ENCODE measurements at places on chromosomes 1 and 21.
A peak's percentile ranks its signal among the peaks of the same experiment; 100 is the strongest.

- DNase-seq = peak; percentile 54
Measured at GRCh38 chr1:21651214-21652042, 17.7 kb downstream of the RAP1GAP start.

DNA sequence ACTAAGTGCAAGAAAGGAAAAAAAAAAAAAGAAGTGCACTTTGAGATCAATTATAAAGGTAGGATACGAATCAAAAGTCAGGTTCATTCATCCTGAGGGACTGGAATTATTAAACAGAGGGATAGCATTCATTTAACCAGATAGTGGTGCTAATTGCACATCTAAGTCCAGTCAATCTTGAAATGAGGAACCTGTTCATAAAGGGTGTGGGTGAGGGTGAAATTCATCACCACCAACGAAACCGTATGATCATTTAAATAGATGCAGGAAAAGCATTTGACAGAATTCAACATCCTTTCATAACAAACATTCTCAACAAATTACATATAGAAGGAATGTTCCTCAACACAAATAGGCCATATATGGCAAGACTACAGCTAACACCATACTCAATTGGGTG lies 5.6 kb downstream of the CTSS start:
- DNase-seq = no peak

- DNase-seq = no peak
Measured at GRCh38 chr1:209527993-209528717, 55.4 kb upstream of the CAMK1G start.

DNA sequence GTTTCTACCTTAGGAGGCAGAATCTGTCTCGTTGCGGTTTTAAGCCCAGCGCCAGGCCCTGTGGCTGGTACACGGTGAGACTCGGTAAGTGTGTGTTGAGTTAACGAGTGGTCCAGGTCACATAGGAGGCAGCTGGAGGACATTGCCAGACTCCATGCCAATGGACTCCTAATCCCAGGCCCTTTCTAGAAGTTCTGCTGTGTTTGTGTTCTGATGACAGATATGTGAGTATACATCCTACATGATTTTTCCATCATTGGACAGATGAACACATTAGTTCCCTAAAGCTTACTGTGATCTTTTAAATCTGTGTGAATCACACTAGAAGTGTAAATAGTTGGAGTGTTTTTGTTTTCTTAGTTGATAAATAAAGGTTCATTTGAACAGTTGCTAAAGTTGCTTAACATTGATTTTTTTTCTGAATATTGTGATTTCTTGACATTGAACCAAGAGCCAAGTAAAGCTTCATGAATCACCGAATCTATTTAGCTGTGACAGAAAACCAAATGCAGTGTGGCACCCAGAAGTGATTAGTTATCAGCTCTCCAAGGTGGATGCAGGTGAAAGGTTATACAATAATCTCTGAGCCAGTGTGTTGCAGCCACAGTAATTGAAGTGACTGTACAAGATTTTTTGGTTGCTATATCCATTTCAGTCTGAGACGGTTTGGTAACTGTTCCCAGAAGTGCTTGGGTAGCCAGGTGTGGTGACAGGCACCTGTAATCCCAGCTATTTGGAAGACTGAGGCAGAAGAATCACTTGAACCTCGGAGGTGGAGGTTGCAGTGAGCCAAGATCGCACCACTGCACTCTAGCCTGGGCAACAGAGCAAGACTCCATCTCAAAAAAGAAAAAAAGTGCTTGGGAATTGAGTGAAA lies 46.3 kb downstream of the DOP1B start:
- DNase-seq = no peak

DNA sequence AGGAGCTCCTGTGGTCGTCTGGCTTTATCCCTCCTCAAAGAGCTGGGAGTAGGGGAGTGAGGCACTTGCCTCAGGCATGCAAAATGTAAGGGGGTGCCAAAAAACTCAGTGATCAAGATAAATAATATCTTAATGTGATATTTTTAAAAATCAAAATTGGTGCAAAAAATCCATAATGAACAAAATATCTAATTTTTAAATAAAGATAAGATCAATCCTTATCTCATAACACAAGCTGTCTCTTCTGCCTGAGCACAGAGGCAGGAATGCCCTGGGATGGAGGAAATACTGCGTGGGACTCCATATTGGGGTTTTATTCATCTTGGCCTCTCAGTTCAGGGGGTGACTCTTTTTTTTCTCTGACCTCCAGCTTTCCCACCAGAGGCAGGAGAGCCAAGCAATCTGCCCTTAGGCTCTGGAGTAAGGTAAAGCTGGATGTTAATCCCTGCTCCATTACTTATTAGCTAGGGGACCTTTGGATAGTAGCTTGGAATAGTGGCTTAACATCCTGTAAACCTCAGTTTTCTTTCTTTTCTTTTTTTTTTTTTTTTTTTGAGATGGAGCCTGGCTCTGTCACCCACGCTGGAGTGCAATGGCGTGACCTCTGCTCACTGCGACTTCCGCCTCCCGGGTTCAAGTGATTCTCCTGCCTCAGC lies 77.3 kb upstream of the NFASC start:
- no peak for DNase-seq

GRCh38 chr1:29772584-29773100 lies 536.3 kb downstream of the PTPRU start:
- DNase-seq = no peak

GRCh38 chr1:3004285-3005205 lies 16.7 kb upstream of the ACTRT2 start:
- no peak for DNase-seq

- DNase-seq = no peak
Measured at GRCh38 chr1:78359666-78360065, 131.1 kb upstream of the PTGFR start.

DNA sequence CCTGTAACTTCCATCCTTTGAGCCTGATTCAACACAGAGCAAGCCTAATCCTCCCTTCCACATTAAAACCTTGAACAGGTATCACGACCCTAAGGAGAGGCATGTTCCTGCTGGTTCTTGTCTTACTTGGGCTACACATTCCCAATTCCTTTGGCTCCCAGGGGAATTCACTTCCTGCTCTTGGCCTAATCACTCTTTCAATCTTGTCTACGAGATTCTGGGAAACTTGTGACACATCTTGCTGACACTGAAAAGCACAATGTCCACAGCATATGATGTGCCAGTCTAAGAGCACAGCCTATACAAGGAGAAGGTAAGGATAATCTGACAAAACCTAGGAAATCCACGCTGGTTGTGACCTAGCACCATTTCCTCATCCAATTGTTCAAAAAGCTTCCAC lies 163.9 kb downstream of the GABPA start:
- no peak for DNase-seq

DNA sequence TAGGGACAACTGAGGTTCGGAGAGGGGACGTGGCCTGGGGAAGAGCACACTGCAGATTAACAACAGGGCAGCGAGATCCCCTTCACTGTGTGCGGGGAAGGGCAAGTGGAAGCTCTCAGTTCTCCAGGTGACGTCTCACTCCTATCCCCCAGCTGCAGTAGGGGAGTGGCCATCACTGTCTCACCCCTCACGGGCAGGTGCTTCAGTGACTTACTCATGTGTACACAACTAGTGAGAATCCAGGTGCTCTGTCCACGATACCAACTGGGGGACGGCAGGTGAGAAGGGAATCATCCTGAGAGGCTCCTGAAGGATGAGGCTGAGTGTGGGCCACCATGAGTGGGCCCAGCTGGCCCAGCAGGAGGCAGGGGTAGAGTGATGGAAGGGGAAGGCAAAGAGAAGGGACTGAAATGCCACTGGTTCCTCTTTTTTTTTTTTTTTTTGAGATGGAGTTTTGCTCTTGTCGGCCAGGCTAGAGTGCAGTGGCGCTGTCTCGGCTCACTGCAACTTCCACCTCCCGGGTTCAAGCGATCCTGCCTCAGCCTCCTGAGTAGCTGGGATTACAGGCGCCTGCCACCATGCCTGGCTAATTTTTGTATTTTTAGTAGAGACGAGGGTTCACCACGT lies 25.9 kb downstream of the RHBG start:
- no peak for DNase-seq

DNA sequence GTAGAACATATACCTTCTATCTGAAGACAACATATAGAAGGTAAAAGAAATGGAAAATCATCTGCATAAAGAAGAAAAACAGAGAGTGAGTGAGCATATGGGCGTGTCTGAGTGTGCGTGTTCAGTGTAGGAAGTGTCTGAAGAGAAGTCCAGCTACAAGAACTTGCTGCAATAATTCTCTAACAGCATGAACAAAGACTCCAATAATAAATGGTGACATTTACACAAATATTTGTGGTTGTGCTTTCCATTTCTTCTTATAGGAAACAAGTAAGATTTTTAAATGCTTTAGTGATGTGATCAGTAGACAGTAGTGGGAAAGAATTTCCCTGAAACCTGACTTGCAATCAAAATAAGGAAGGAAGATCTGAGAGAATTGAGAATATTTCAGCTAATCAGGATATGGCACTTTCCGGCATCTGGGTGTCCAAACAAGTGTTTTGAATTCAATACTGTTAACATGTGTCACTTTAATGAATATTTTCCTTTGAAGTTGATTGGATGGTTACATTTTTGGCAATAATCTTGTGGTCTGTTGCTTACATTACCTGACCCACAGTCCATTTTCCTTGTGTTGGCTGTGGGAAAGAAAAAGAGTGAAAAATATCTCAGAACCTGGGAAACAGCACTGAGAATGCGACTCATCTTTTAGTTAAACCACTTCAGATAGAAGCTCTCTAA lies 154.0 kb downstream of the TGFB2 start:
- no peak for DNase-seq

- peak; percentile 94 for DNase-seq
Measured at GRCh38 chr1:153533689-153534201, 2.0 kb downstream of the S100A6 start.

- DNase-seq = no peak
Measured at GRCh38 chr1:65844821-65845534, 52.3 kb downstream of the PDE4B start.

DNA sequence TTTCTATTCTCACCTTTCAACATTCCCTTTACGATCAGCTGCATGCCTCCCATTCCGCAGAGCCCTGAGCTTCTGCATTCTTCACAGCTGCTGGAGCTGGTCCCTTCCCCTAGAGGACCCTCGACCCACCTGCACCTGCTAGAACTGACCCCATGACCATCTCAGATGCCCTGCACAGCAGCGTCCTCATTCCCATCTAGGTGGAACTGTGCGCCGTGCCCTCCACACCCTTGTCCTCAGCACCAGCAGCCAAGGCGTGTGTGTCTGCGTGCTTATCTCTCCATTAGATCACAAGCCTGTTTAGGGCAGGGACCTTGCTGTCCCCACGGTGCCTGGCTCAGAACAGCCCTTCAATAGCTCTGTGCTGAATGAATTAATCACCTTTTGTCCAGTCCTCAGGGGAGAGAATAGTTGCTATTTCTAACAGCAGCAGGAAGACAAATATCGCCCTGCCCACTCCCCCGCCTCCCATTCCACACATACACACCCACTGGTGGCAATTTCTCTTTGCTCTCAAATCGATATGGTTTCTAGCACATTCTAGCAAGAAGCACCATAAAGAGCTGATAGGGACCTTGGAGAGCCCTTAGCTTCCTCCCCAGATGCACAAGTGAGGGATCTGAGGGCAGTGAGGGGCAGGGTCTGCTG lies 61.7 kb downstream of the KCNN3 start:
- no peak for DNase-seq

DNA sequence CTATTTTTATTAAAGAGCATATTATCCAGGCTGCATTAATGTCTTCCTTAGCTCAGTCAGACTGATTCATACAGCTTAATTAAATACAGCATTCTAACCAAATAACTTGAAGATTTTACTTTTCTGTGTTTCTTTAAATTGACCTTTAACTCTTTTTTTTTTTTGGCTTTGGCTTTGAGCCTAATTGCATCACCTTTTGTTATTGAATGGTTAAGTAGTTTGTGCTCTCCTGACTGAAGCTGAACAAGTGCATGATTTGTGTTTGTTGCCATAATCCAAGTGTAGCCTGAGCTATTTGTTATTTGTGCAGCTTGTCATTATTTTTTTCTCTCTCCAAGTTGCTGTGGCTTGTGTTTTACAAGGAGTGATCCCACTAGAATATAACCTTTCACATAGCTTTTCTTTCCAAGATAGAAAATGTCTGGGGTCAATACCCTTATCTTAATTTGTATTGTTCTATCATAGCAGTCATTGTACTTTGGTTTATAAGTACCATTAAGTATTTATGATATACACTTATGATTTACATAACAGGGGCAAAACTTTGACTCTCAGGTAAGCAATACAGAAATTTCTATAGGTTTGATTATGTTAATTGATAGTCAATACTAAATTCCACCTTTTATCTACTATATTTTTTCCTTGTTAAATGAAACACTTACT lies 31.6 kb downstream of the CDC14A start:
- DNase-seq = no peak

DNA sequence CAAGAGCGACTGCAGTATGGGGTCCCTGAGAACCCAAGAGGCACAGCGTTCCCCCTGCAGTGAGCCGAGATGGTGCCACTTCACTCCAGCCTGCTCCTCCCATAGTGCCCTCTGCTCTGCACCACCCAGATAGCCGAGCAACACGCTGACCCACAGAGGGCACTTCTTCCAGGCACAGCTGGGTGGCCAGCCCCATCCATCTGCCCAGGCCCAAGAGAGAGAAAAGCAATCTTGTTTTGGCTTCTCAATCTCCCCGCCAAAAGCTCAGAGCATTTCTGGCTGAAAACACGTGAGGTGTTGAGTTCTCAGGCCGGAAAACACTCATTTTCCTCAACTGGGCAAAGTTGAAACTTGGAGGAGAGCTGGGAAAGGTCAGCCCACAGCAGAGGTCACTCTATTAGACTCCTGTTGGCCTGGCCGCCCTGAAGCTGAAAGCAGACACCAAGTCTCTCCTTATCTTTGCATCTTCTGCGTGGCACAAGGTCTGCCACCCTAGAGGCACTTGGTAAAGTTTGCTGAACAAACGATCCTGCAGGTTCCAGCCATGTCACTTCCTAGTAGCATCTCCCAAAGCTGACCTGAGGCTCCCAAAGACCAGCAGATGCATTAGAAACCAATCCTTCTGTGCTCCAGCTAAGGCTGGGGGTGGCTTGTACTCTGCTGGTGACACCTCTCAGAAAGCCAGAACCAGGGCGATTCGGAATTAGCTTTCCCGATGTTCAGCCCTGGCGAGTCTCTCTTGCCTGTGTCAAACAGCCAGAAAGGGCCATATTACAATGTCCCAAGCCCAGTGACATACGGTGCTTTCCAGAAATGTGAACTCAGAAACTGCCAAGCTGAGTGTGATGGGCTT lies 10.9 kb downstream of the CAPN9 start:
- DNase-seq = no peak

GRCh38 chr21:43933199-43933598 lies 68.2 kb downstream of the AGPAT3 start:
- DNase-seq = no peak

- DNase-seq = no peak
Measured at GRCh38 chr1:230510496-230510895, 84.4 kb upstream of the PGBD5 start.

GRCh38 chr1:244205171-244205570 lies 154.1 kb downstream of the ZBTB18 start:
- DNase-seq = no peak

DNA sequence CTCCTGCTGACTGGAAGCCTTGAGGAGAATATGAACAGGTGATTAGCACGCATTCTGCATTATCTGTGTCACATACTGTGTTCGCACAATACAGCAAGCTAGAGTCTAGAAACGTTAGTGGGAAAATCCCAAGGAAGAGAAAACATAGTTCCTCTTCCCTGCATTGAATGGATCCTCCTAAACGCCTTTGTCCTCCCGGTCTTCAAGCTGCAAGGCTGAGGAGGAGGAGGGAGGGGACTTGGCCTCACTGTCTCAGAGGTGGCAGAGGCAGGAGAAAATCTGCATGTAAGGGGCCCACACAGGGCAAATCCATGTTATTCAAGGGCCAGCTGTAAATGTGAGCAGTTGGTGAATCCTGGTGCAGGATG lies 34.4 kb downstream of the WNT9A start:
- no peak for DNase-seq

- no peak for DNase-seq
Measured at GRCh38 chr1:239997515-239998311, 94.0 kb upstream of the FMN2 start.

Measured in RWPE1 (cell line).